ENCODE measurements at places on chromosomes 5 and 9.

GRCh38 chr9:114423181-114423580 is 35.4 kb upstream of the AKNA start:
- no peak for DNase-seq

DNA sequence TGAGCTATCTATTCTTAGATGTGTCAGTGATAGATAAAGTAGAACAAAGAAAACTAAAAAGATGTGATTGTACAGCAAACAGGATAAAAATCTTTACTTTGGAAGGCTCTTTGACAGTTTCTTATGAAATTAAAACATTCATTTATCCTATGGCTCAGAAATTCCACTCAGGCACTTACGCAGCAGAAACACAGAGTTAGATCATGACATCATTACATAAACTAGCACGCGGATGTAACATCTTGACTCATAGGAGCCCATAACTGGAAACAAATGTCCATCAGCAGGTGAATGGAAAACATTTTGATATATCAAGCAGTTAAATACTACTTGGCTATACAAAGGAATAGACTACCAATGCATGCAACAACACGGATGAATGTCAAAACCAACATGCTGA is 45.3 kb downstream of the ICE1 start:
- DNase-seq = no peak

DNA sequence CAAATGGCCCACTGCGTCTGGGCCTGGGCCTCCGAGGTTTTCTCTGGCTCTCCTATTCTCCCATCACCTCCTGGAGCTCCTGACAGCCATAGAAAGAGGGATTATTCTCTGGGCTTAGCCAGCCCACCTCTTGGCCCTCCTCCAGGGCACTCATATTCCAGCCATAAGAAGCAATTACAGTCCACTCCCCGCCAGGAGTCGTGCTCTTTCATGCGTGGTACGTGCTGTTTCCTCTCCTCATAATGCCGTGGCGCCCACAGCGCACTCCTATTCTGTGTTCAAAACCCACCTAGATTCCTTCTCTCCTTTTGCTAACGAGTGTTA is 240.8 kb upstream of the ZNF462 start:
- no peak for DNase-seq

DNA sequence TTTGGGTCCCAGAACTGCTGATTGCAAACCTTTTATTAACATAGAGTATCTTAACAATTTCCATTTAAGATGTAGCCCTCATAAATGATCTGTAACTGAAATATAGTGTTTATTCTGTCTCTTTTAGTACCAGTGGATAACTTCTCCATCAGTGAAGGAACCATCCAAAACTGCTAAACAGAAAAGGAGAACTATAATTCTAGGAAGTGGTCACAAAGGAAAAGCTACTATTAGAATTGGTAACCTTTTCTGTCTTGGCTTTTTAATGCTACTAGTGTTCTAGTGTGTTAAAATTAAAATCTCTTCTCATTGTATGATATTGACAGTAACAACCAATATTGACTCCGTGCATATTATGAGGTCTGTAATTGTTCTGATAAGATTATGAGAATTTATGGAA is 12.8 kb downstream of the CEP78 start:
- DNase-seq = peak; percentile 49
